ENCODE measurements at places on chromosomes 6 and 20.

DNA sequence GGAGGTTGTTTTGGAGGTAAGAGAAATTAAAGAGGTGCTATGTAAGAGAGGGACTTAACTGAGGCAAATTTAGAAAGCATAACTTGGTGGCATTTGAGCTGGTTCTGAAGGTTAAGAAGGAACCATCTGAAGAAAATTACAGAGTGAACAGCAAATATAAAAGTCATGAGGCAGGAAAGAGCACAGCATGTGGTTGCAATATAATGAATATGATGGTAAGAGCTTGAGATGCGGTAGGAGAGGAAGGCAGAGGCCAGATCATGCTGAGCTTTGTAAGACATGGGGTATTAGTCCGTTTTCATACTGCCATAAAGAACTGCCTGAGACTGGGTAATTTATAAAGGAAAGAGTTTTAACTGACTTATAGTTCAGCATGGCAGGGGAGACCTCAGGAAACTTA, 279.1 kb downstream of the UTRN start:
- DNase-seq: no peak

GRCh38 chr20:62611819-62612218, 30.5 kb upstream of the SLCO4A1 start:
- no peak for DNase-seq

- no peak for DNase-seq
Measured at GRCh38 chr6:139765825-139766285, 391.4 kb upstream of the CITED2 start.

- no peak for DNase-seq
Measured at GRCh38 chr6:6217855-6218758, 102.4 kb downstream of the F13A1 start.

GRCh38 chr6:153957394-153957793, 81.6 kb upstream of the OPRM1 start:
- no peak for DNase-seq

GRCh38 chr20:20824924-20825584, 112.6 kb upstream of the RALGAPA2 start:
- DNase-seq: peak; percentile 74

Data from endothelial cell (in vitro differentiated cells).